Stimulated activated CD8-positive, alpha-beta memory T cell treated with anti-CD3 and anti-CD28 coated beads, Interleukin-15, amount 100 ng/mL, for 1 hour (primary cell): ENCODE measurements at places on chromosomes 4 and X.
A peak's percentile ranks its signal among the peaks of the same experiment; 100 is the strongest.

GRCh38 chrX:47854474-47854873 lies 17.8 kb downstream of the ZNF81 start:
- no peak for DNase-seq

DNA sequence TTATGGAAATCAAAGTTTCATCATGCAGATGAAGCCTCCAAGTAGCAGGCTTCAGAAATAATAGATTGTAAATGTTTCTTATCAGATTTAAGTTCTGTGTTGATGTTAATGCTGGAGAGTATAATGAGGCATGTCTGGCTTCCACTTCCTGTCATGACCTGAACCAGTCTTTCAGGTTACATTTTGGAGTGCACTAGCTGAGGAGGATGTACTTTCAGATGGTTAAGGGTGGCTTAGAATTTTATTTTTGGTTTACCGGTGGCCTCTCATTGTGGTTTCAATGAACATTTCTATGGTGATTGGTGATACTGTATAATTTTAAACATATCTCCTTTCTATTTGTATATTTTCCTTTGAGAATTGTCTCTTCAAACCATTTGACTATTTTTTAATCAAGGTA lies 890.4 kb downstream of the SH3BGRL start:
- no peak for DNase-seq

- no peak for DNase-seq
These were observed 14.2 kb downstream of the ZNF518B start for GRCh38 chr4:10442976-10443375.

GRCh38 chrX:37818031-37818430 lies 29.3 kb downstream of the DYNLT3 start:
- DNase-seq, result no peak

GRCh38 chrX:48471504-48471903 lies 1.4 kb upstream of the SLC38A5 start:
- no peak for DNase-seq

GRCh38 chr4:148090503-148091476 lies 351.4 kb downstream of the NR3C2 start:
- DNase-seq, result no peak

GRCh38 chrX:49039598-49040375 lies 3.4 kb downstream of the TFE3 start:
- DNase-seq, result peak; percentile 4
